ENCODE measurements at places on chromosomes 3 and 15. TPM values are rescaled to one million over a fixed set of nuclear protein-coding genes. Genes with fewer than 3 reads are reported as not detected.
A peak's percentile ranks its signal among the peaks of the same experiment; 100 is the strongest.

DNA sequence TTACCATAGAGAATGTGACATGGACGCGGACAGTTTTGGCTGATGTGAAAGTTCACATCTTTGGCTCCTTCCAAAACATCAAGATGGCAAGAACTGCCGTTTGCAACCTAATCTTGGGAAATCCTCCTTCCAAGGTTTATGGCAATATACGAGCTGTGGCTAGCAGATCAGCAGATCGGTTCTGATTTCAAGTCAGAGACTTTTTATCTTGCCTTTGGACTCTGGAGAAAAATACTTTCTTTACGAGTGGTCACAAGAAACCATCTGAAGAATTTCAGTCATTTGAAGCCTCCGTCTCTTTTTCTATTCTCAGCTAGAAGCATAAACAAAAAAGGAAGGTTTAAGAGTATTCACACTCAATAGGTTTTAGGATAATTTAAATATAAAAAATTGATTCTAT lies 153.5 kb upstream of the MEIS2 start:
- H3K27ac ChIP-seq: no peak overlapping the region
- no peaks in the 10 kb centered on the region for H3K36me3 ChIP-seq
- no peaks in the 10 kb centered on the region for H3K27me3 ChIP-seq
- DNase-seq: no peak

GRCh38 chr3:155411500-155412223 lies 118.2 kb upstream of the STRIT1 start:
- H3K4me1 ChIP-seq: no peaks in the 10 kb centered on the region
- H3K27me3 ChIP-seq: no peaks in the 10 kb centered on the region
- H3K4me3 ChIP-seq: no peak overlapping the region
- H3K36me3 ChIP-seq: no peaks in the 10 kb centered on the region
- peak; percentile 31 for DNase-seq

SKIC8 gene
- 69.8 TPM for total RNA-seq

P2RY14 gene
- total RNA-seq: 0.04 TPM
